ENCODE measurements at places on chromosomes 2 and 18.

- no peak for DNase-seq
Measured at GRCh38 chr2:221034973-221035372, 537.1 kb downstream of the EPHA4 start.

- DNase-seq = no peak
Measured at GRCh38 chr2:120536141-120536540, 190.2 kb downstream of the INHBB start.

DNA sequence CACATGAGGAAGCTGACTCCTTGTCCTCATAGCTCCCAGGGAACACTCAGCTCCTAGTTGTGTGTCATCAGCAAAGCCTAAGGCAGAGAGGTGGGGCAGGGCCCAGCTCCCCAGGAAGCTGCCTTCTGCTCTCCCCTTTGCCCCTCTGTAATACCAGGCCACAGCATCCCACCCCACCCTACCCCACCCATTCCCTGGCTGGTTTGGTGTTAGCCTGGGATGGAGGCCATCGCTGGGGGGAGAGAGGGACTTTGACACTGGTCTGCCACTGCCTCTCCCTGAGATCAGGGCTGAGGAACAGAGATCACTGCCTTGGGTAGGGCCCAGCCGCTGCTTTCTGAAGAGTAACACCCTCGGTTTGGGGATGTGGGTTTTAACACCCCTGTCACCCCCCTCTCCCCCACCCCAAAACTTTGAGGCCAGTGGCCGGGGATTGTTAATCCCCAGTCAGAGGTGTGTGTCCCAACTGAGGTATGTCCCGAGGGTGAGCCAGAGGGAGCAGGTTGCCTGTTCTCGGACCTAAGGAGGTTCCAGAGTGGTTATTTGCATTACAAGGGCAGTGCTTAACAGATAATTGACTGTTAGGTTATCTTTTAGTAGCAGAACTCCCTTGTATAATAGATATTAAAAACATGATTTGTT, 41.4 kb downstream of the TET3 start:
- DNase-seq = no peak

DNA sequence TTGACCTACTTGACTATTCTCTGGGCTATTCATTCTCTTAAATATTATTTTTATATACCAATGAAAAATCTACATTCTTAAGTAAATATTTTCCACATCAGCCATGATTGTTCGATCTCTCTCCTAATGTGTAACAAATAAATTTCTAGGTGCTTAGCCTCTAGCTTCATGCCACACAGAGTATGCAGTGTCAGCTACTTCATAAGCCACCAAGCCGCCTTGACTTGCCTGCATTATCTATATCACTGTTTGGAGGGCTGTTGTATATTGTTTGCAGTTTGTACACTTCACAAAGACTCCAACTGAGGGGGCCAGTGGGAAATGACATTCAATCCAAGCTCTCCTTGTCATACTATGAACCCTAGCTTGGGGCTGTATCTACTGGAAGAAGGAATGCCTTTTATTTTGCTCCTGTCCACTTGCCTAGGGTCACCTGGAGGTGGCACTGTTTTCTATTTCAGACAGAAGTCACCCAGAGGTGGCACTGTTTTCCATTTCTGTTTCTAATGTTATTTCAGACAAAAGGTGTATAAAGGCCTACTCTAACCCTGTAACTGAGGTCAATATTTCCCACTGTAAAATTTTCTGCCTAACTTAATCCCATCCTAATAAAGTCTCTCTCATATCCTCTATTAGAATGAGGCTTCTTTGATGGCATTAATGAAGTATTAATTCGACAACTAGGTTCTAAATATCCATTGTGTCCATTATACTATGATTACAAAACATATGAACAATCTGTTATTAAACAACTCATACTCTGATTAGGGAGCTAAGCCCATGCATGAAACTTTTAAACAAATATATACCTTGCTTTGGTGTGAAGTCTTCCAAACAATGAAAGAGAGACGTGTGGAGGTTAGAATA, 36.4 kb downstream of the COL5A2 start:
- DNase-seq = no peak

- DNase-seq = no peak
Measured at GRCh38 chr2:240644859-240645301, 19.6 kb downstream of the GPR35 start.

- DNase-seq = peak; percentile 72
Measured at GRCh38 chr2:191478799-191479679, 198.9 kb upstream of the NABP1 start.

DNA sequence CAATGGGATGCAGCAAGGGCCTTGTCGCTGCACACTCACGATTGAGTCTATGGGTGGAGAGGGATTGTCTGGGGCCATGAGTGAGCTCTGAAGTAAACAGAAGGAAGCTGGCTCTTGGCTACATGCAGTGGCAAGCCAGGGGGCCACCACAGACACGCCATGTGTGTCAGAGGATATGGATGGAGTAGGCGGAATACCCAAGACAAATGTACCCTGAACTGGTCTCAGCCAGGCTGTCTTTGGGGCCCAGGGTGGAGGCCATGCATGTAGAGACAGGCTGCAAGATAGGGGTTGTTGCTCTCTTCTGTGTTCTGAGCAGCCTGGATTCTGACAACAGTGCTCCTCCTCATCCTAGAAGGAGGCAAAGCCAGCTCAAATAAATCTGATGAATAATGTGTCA, 24.0 kb upstream of the ITGA6 start:
- DNase-seq = no peak

DNA sequence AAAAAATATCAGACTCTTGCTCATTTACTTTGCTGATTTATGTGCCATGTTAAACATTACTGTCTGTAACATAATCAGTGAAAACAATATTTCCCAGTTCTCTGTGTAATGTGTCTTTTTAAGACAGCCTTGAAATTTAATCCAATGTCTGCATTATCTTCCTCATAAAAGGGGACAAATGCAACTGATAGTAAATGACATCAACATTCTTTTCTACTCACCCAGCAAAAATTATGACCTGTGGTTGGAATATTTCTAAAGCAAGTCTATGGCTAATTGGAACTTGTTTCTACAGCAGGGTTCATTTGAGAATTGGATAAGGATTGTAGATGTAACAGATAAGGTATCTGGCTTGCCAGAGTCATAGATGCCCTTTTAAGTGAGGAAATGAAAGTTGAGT, 34.8 kb downstream of the C1D start:
- no peak for DNase-seq

DNA sequence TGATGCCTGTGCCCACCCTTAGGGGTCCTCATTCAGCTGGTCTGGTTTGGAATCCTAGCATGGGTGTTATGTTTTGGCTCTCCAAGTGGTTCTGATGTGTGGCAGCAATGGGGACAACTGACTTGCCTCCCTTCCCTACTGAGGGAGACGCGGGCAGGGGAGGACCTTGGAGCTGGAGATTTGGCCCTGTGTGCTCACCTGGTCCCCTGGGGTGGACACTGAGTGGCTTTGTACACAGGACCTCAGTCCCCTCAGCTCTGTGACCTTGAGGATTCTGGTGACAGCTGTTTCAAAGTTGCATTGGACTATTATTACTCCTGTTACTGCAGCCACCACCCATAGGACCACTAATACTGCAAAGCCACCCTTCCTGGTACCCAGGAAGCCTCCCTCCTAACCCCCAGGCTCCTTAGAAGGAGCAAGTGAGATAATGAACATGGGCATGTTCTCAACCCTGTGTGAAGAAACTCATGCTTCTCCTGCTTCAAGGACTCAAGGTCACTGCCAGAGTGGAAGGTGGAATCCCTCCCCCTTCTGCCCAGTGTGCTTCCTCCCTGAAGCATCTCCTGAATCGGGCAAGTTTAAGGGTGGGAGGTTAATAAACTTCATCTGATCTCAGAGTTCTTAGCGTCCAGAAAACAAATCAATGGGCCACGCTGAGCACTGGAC, 26.5 kb downstream of the TMEM182 start:
- DNase-seq = no peak

DNA sequence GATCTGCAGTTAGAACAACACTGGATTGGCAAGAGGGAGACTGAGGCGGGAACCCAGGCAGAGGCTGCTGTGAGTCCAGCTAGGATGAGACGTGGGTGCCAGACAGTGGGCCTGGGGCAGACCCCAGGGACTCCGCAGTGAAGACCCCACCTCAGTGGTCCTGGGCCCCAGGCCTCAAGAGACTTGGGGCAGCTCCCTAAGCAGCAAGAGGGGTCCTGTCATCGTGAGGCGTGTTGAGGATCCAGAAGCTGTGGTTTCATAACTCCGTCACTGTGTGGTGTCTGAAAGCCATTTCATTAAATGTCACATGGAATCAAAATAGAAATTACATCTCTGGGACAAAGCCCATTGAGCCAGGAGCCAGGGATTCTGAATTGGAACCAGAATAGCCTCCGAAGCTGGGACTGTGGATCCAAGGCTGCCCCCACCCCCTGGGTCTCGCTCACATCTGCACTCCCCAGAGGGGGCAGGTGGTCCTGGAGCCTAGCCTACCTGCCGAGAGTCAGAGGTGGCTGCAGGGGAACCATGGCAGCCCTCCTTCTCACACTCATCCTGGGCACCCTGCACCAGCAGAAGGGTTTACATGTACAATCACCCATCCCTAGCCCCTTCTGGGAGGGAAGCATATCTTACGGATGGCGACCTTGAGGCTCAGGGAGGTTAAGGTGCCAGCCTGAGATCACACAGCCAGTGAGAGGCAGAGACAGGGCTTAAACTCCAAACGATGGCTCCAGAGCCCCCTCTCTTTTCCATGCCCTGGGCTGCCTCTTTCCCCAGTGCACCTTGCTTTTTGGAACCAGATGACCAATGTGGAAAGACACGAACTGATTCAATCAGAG, 23.2 kb downstream of the RRM2 start:
- DNase-seq = no peak

GRCh38 chr2:111698743-111699554, 185.0 kb downstream of the ANAPC1 start:
- DNase-seq = peak; percentile 57

GRCh38 chr2:112137516-112138158, 548 bp upstream of the FBLN7 start:
- no peak for DNase-seq

- DNase-seq = peak; percentile 65
Measured at GRCh38 chr2:9095690-9096089, 92.2 kb upstream of the MBOAT2 start.

- no peak for DNase-seq
Measured at GRCh38 chr2:168416555-168416954, 39.5 kb upstream of the CERS6 start.

GRCh38 chr2:218400167-218400929, 680 bp downstream of the CTDSP1 start:
- DNase-seq = peak; percentile 67

DNA sequence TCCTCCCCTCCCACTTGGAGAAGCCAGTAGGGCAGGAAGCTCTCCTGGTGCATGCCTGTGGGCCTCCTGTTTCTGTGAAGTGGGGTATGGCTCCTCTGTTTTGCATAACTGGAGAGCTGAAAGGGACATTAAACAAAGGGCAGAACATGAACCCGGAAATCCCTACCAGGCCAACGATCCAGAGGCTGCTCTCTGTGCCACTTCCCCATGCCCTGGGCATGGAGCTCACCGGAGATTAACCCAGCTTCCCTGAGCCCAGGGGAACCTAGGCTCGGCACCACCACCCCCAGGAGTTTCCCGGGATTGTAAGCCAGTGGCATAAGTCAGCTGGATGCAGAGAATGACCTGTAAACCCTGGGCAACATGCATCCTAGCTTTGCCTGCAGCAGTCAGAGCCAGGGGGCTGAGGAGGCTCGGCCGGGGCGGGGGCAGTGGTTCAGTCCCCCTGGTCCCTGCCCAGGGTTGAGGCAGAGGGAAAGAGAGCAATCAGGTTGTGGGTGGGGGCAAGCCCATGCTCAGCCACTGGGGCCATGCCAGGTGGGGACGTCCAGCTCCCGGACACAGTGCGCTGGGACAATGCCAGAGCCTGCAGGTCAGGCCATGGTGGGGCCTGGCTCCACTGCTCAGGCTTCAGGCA, 49.5 kb downstream of the TIMM21 start:
- DNase-seq = no peak

DNA sequence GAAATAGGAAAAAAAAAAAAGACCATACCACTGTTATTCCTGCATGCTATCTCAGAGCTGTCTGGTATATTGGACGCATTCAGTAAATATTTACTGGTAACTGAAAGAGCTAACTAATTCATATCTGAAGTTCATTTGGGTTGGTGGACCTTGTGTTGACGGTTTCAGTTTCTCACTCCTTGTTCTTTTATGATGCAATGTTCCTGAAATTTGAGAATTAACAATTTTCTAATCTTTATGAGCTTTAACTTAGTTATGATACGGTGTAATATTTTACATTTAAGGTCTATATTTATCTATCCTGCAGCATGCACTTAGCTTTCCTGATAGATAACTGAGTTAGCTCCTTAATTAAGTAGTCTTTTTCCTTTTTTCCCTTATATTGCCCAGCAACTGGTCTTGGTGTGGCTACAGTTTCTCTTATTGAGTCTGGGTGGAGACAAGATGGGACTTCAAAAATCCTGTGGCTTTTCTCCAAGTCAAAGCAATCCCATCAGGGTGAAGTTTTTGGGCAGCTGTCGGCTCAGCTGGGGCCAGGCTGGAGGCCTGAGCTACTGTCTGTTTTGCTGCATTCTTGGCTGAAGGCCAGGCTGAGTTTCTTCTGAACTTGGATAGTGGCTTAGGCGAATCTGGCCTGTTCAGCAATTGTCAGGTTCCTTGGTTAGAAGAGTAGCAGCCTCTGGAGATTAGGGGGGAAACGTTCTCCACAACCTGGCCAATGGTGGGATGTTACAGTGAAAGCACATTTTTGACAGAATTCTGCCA, 78.4 kb upstream of the MEX3C start:
- DNase-seq = no peak

DNA sequence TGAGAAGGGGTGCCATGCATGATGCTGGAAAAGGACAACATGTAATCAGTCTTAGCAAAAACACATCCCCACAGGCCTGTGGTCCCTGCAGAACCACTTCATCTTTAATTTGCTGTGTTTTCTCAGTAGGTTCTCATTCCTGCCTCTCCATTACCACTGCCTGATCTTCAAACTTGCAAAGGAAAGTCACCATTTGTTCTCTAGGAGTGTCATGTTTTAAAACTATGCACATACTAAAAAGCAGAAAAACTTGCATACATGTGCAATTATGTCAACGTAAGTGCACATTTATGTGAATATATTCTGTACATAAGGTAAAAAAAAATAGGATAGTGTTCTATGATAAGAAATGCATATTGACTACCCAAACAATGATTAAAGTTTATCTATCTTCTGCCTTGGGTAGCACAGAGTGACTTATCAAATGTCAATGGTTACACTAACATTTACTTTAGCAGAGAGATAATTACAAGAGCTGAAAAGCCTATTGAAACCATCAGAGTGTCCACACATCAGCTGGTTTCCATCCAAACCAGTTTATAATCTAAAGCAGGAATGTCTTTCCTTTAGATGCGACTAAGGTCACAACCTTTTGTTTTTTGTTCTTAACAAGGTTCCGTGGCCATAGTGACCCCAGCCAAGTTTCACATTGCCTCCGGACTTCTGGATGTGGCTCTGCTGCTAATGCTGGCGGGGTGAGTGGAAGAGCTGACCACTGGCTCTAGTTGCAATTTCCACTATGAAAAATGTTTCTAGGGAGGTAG, 58.7 kb upstream of the RMDN2 start:
- no peak for DNase-seq

- no peak for DNase-seq
Measured at GRCh38 chr2:19282305-19282704, 76.1 kb downstream of the OSR1 start.
